ENCODE measurements at places on chromosomes 6 and 20.

GRCh38 chr6:142187209-142187608, 40.1 kb downstream of the VTA1 start:
- DNase-seq, result peak; percentile 56
- no peaks in the 10 kb centered on the region for H3K4me1 ChIP-seq
- H3K27me3 ChIP-seq, result no peaks in the 10 kb centered on the region
- no peak overlapping the region for H3K27ac ChIP-seq
- no peaks in the 10 kb centered on the region for H3K36me3 ChIP-seq

GRCh38 chr20:35039146-35039545, 53.5 kb downstream of the TRPC4AP start:
- peaks cover 31% of the 10 kb centered on the region for H3K36me3 ChIP-seq
- H3K27me3 ChIP-seq, result no peaks in the 10 kb centered on the region
- no peak overlapping the region for H3K4me3 ChIP-seq
- no peak for DNase-seq

DNA sequence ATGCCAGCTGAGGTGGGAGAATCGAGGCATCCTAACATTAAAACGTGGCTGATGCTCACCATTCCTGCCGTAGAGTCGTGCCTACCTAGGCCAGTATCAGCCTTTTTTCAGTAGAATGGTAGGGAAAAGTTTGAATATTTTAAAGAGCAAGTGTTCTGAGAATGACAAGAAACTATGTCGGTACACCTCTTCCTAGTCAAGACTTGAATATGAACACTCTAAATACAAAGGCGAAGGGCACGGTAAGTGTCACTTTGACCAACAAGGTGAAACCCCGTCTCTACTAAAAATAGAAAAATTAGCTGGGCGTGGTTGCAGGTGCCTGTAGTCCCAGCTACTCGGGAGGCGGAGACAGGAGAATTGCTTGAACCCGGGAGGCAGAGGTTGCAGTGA, 1.0 kb downstream of the GINM1 start:
- no peak overlapping the region for H3K27ac ChIP-seq
- DNase-seq, result no peak

DNA sequence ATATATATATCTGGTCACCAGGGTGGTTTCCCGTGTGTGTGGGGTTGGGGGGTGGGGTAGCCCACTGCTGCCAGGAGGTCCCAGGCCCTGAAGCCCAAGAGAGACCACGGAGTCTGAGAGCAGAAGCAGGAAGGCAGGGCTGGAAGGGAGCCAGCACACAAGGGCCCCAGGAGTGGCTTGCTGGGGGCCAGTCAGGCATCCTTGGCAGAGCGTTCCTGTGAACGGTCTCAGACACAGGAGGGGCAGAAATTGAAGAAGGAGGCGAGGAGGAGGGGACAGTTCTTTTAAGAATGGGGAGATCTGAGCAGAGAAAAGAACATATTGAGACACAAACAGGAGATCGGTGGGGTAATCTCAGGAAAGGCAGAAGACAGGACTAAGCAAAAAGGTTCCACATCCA, 1.9 kb upstream of the EBF4 start:
- H3K4me3 ChIP-seq, result no peak overlapping the region
- peaks cover 49% of the 10 kb centered on the region for H3K27me3 ChIP-seq
- no peak for DNase-seq
- H3K4me1 ChIP-seq, result no peaks in the 10 kb centered on the region
- no peak overlapping the region for H3K27ac ChIP-seq

- no peaks in the 10 kb centered on the region for H3K27me3 ChIP-seq
- no peaks in the 10 kb centered on the region for H3K4me1 ChIP-seq
- H3K4me3 ChIP-seq, result no peak overlapping the region
- H3K36me3 ChIP-seq, result no peaks in the 10 kb centered on the region
- no peak overlapping the region for H3K27ac ChIP-seq
Observed at GRCh38 chr6:46263707-46264086, 92.9 kb upstream of the ENPP5 start.

- no peak for DNase-seq
- H3K36me3 ChIP-seq, result no peaks in the 10 kb centered on the region
- H3K4me3 ChIP-seq, result no peak overlapping the region
- H3K27me3 ChIP-seq, result peaks cover 36% of the 10 kb centered on the region
- no peaks in the 10 kb centered on the region for H3K4me1 ChIP-seq
Observed at GRCh38 chr20:37259865-37260264, 1.7 kb downstream of the GHRH start.

GRCh38 chr6:33991610-33992009, 154.3 kb downstream of the GRM4 start:
- H3K27ac ChIP-seq, result no peak overlapping the region
- H3K4me1 ChIP-seq, result no peaks in the 10 kb centered on the region
- no peak overlapping the region for H3K4me3 ChIP-seq
- DNase-seq, result no peak
- no peaks in the 10 kb centered on the region for H3K36me3 ChIP-seq

DNA sequence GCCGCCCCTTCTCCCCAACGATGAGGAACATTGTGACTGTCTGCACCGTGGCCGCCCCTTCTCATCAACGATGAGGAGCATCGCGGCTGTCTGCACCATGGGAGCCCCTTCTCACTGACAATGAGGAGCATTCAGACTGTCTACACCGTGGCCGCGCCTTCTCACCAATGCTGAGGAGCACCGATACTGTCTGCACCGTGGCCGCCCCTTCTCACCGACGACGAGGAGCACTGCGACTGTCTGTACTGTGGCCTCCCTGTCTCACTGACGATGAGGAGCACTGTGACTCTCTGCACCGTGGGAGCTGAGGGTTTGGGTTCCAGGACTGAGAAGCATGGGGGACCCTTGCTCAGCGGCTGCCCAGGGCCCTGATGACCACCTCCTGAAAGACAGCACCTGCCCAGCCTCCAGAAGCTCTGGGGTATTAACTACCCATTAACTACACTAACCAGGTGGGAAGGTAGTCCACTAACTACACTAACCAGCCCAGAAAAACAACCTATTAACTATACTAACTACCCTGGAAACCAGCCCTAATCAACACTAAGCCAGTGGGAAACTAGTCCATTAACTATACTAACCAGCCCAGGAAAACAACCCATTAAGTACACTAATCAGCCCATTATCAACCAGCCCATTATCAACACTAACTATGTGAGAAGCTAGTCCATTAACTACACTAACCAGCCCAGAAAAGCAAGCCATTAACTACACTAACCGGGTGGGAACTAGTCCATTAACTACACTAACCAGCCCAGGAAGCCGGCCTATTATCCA, 116.9 kb downstream of the TAF4 start:
- H3K27me3 ChIP-seq, result peaks cover 3% of the 10 kb centered on the region
- no peak overlapping the region for H3K4me3 ChIP-seq
- H3K4me1 ChIP-seq, result no peaks in the 10 kb centered on the region
- no peak for DNase-seq
- no peak overlapping the region for H3K27ac ChIP-seq

GRCh38 chr6:75874224-75874623, 125.2 kb downstream of the MYO6 start:
- peaks cover 8% of the 10 kb centered on the region for H3K36me3 ChIP-seq
- DNase-seq, result no peak
- no peak overlapping the region for H3K4me3 ChIP-seq
- H3K27me3 ChIP-seq, result no peaks in the 10 kb centered on the region
- H3K27ac ChIP-seq, result no peak overlapping the region

- H3K27me3 ChIP-seq, result no peaks in the 10 kb centered on the region
- no peak overlapping the region for H3K4me3 ChIP-seq
- H3K27ac ChIP-seq, result no peak overlapping the region
Observed at GRCh38 chr6:82690283-82690682, 326.7 kb downstream of the TPBG start.

- no peaks in the 10 kb centered on the region for H3K27me3 ChIP-seq
- H3K27ac ChIP-seq, result no peak overlapping the region
- no peaks in the 10 kb centered on the region for H3K36me3 ChIP-seq
- H3K4me1 ChIP-seq, result no peaks in the 10 kb centered on the region
- DNase-seq, result no peak
- no peak overlapping the region for H3K4me3 ChIP-seq
Observed at GRCh38 chr6:109922851-109923250, 55.3 kb upstream of the GPR6 start.

GRCh38 chr20:34559311-34560140, 1.0 kb downstream of the MAP1LC3A start:
- H3K36me3 ChIP-seq, result no peaks in the 10 kb centered on the region
- DNase-seq, result no peak
- peaks cover 5% of the 10 kb centered on the region for H3K4me1 ChIP-seq
- H3K27ac ChIP-seq, result no peak overlapping the region

DNA sequence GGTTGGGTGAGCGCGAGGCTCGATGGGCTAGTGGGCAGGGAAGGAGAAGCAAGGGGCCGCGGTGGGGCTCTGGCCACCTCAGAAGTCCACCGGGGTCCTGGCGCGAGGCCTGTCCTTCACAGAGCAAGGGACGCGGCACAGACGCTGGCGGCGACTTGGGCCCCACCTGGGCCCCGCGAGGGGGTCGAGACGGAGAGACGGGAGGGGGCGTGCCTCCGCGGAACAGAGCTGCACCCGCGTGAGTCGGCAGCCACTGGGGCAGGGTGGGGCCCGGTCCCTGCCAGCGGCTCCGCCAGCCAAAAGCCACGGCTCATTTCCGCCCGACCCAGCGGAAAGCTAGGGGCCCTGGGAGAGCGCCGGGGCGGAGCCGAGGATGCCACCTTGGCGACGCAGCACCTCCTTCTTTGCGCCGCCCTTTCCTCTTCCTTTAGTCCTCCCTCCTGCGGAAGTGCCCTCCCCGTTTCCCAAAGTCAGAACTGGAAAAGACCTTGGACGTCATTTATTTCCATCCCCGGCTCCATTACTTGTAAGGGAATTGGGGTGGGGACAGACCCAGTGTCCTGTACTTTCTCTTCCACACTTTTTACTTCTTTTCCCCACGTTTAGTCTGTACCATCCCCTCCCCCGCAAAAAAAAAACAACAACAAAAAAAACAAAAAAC, at the start of gene CUL7:
Gene CUL7 (minus strand): TSS at position 307 of the 661 bp plus-strand sequence. CDS start 1,063 bp downstream, outside the sequence.
- no peaks in the 10 kb centered on the region for H3K27me3 ChIP-seq
- H3K4me1 ChIP-seq, result peaks cover 31% of the 10 kb centered on the region
- H3K4me3 ChIP-seq, result peak within 1 kb of the TSS; percentile 64

- peak overlapping the region; percentile 64 for H3K27ac ChIP-seq
- no peak overlapping the region for H3K4me3 ChIP-seq
- H3K4me1 ChIP-seq, result peaks cover 21% of the 10 kb centered on the region
- no peaks in the 10 kb centered on the region for H3K27me3 ChIP-seq
Observed at GRCh38 chr6:137849181-137849980, 17.7 kb upstream of the TNFAIP3 start.

GRCh38 chr6:5205877-5206850, 54.6 kb downstream of the LYRM4 start:
- H3K36me3 ChIP-seq, result no peaks in the 10 kb centered on the region
- H3K4me1 ChIP-seq, result peaks cover 12% of the 10 kb centered on the region
- H3K27ac ChIP-seq, result no peak overlapping the region
- no peak overlapping the region for H3K4me3 ChIP-seq

- no peak overlapping the region for H3K27ac ChIP-seq
- no peak overlapping the region for H3K4me3 ChIP-seq
- H3K27me3 ChIP-seq, result no peaks in the 10 kb centered on the region
Observed at GRCh38 chr6:7624796-7625710, 35.1 kb downstream of the SNRNP48 start.

GRCh38 chr6:24743265-24743943, 24.4 kb upstream of the C6orf62 start:
- DNase-seq, result peak; percentile 97
- H3K4me3 ChIP-seq, result peak overlapping the region; percentile 52
- H3K36me3 ChIP-seq, result no peaks in the 10 kb centered on the region
- peaks cover 24% of the 10 kb centered on the region for H3K4me1 ChIP-seq
- no peaks in the 10 kb centered on the region for H3K27me3 ChIP-seq

DNA sequence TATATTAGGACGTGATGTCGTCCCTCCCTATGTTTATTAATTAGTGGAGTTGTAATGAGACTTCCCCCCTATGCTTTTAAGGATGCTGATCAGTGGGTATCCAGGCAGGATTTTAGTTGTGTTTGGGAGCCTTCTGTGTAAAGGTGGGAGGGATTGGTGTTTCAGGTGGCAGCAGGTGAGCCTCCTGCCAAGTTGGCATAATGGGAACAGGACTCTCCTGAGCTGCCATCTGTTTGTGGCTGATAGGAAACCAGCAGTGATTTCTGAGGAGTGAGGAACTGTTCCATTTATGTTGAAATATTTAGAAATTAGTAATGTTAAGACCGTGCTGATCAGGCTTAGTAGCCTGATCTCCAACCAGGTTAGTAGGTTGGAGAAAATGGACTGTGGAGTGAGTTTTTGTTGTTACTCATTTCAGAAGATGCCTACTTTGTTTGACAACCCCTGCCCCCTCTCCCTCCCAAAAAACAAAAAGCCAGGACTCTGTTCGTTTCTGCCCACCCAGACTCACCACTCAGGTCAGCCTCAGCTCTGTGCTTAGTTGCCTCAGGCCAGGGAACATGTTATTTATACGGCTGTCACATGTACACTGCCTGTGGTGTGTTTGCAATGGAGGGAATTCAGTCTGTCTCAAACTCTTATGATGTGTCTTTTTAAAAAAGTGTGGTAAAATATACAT, 55.4 kb upstream of the TULP4 start:
- DNase-seq, result no peak
- H3K4me3 ChIP-seq, result no peak overlapping the region
- no peaks in the 10 kb centered on the region for H3K27me3 ChIP-seq
- H3K27ac ChIP-seq, result no peak overlapping the region

- DNase-seq, result no peak
- no peak overlapping the region for H3K27ac ChIP-seq
- H3K36me3 ChIP-seq, result no peaks in the 10 kb centered on the region
- H3K4me1 ChIP-seq, result no peaks in the 10 kb centered on the region
- H3K4me3 ChIP-seq, result no peak overlapping the region
Observed at GRCh38 chr6:13541496-13541895, 32.9 kb upstream of the SIRT5 start.

- peaks cover 5% of the 10 kb centered on the region for H3K4me1 ChIP-seq
- no peak overlapping the region for H3K27ac ChIP-seq
- no peak for DNase-seq
- H3K36me3 ChIP-seq, result no peaks in the 10 kb centered on the region
Observed at GRCh38 chr6:148768646-148769270, 21.9 kb downstream of the UST start.

DNA sequence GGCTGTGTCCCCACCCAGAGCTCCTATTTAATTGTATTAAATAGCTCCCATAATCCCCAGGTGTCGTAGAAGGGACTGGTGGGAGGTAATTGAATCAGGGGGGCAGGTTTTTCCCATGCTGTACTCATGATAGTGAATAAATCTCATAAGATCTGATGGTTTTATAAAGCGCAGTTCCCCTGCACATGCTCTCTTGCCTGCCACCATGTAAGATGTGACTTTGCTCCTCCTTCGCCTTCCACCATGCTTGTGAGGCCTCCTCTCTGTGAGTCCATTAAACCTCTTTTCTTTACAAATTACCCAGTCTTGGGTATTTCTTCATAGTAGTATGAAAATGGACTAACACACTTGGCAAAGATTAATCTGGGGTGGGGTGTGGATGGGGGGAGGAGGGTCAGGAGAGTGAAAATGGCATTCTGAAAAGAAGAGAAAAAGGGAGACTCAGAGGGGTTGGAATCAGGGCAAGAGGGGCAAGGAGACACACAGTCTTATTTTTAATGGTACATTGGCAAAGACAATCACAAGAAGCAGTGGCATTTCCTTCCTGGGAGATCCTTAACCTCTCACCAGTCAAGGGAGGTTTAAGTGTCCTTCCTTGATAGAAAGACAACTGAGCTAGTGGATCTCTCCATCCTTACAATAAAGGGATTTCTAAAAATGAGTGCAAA, 37.5 kb upstream of the NOX3 start:
- no peaks in the 10 kb centered on the region for H3K27me3 ChIP-seq
- DNase-seq, result no peak
- peaks cover 26% of the 10 kb centered on the region for H3K4me1 ChIP-seq
- H3K27ac ChIP-seq, result peak overlapping the region; percentile 88
- H3K4me3 ChIP-seq, result no peak overlapping the region
- H3K36me3 ChIP-seq, result no peaks in the 10 kb centered on the region

GRCh38 chr6:14559746-14560536, 442.4 kb downstream of the CD83 start:
- DNase-seq, result no peak
- no peaks in the 10 kb centered on the region for H3K36me3 ChIP-seq

- DNase-seq, result no peak
- no peaks in the 10 kb centered on the region for H3K27me3 ChIP-seq
- no peaks in the 10 kb centered on the region for H3K36me3 ChIP-seq
- no peak overlapping the region for H3K4me3 ChIP-seq
Observed at GRCh38 chr6:111201244-111201554, 113.9 kb downstream of the SLC16A10 start.

Measured in astrocyte (in vitro differentiated cells and primary cell).